ENCODE measurements at places on chromosomes 16 and 17.

GRCh38 chr16:22961206-22961605 lies 147.2 kb downstream of the HS3ST2 start:
- DNase-seq = no peak

DNA sequence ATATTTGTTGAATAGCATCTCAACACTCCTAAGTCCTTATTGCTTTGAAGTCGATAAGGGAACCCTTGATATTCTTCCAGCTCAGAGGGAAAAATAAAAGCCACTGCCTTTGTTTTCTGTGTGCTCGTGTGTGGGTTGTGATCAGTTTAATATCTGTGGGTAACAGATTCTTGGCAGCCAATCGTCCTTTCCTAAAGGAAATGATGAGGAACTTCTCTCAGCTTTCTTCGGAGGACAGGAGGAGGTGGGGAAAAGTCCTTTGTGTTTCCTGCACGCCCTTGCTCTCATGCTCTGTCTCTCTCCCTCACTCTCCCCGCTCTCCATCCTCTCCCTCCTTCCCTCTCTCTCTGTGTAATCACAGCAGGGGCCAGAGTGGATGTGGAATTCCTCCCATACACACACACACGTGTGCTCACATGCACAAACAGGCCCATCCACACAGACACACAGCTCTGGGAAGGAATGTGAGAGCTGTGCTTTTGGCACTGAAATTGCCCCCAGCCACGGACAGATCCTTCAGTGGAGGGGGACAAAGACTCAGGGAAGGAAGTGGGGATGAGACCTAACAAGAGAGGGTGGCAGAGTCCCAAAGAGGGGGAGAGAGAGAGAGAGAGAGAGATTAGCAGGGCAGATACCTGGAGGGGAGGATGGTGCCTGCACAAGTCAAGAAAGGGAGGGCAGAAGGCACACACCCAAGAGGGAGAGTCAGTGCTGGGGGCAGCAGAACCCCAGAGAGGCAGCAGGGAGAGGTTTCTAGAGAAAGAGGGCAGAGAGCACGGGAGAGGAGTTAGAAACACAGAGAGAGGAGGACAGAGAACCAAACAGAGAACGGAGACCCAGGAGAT lies 83.5 kb upstream of the PLCG2 start:
- DNase-seq = no peak

GRCh38 chr16:13811834-13812233 lies 108.1 kb upstream of the ERCC4 start:
- DNase-seq = no peak

- DNase-seq = no peak
These were observed 111.8 kb downstream of the NTN1 start for GRCh38 chr17:9132944-9133610.

DNA sequence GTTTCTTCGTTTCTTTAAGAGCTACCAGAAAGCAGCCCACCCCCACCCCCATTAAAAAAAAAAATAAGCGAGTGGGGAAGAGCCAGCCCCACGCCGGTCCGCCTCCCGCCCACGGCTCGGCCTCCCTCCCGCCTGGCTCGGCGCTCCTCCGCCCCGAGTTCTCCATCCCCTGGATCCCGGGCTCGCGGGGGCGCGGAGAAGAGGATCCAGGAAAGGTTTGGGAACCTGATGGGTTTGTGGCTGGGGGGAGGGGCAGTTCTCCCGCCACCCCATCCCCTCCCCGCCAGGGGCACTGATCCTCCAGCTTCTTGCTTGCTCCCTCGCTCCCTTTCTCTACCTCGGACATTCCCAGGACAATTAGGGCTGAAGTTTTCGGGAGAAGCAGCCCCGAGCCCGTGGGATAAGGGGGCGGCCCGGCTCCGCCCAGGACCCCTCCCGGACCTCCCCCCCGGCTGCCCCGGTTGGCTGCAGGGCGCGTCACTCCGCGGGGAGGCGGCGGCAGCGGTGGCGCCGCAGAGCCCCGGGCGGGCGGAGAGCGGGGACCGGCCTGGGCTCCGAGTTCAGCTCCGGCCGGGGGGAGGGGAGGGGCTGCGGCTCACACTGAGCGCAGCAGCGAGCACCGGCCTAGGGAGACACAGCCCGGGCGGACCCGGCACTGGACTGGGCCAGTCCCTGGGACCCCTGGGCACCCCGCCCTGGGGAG lies 1.0 kb upstream of the SALL1 start:
- DNase-seq = no peak

DNA sequence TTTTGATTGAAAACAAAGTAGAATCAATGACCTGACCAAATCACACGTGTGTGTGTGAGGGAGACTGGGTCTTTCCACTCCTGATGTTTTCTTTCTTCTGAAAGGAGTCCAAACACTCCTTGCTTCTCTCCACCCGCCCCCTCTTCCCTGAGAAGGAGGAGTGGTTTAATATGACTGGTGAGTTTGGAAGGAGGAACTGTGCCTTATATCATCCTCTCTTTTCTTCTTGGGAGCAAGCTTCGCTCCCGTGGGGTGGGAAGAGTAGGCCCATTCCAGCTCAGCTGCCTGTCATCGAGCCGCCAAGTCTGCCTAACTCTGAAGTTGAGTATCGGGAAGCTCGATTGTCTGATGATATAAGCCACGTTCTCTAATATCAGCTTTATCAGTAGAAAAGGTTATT lies 96.5 kb downstream of the YPEL2 start:
- DNase-seq = no peak

DNA sequence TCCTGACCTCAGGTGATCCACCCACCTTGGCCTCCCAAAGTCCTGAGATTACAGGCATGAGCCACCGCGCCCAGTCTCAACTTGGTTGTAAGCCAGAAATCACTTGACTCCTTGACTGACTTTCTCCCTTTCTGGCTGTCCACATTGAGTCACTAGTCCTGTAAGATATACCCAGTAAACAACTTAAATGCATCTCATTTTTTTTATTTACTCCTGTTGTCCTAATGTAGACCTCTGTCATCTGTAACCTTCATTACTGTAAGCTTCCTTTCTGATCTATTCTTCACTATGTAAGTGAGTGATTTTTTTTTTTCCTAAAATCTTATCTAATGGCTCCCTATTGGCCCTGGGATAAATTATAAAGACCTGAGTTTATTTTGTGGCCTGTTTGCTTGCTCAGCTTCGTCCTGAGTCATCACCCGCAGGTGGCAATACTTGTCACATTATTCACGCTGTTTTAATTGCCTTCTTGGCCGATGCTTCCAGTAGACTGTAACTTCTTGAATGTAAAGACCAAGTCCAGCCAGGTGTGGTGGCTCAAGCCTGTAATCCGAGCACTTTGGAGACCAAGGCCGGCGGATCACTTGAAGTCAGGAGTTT lies 41.0 kb downstream of the PAFAH1B1 start:
- DNase-seq = no peak

GRCh38 chr17:50681263-50682200 lies 26.2 kb downstream of the ANKRD40 start:
- DNase-seq = no peak

DNA sequence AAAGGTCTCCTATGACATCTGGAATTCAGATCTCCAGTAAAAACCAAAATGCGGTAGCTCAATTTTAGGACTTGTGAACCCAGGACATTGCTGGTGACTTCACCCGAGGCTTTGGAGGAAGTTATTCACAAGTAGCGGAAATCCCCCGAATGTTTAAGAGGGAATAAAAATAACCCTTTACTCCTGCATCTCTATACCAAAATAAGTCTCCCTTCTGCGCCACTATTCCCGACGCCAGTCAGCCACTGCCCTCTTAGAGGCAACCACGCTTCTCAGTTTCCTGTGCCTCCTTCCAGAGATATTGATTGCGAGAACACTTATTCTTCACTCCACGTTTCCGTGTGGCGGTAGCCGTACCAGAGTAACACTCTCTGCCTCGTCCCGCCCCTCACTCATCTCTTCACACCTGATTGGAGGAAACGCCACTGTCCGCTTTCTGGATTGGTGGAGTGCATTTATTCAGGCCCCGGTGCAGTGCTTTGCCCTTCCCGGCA lies 27.4 kb downstream of the EMP2 start:
- peak; percentile 19 for DNase-seq

GRCh38 chr17:56222255-56222654 lies 69.0 kb downstream of the ANKFN1 start:
- DNase-seq = no peak

GRCh38 chr17:47223007-47223406 lies 13.9 kb downstream of the MYL4 start:
- DNase-seq = no peak

GRCh38 chr16:22397464-22397863 lies 23.0 kb upstream of the CDR2 start:
- no peak for DNase-seq

- no peak for DNase-seq
These were observed 53.1 kb upstream of the ATP2A3 start for GRCh38 chr17:4017377-4017776.

DNA sequence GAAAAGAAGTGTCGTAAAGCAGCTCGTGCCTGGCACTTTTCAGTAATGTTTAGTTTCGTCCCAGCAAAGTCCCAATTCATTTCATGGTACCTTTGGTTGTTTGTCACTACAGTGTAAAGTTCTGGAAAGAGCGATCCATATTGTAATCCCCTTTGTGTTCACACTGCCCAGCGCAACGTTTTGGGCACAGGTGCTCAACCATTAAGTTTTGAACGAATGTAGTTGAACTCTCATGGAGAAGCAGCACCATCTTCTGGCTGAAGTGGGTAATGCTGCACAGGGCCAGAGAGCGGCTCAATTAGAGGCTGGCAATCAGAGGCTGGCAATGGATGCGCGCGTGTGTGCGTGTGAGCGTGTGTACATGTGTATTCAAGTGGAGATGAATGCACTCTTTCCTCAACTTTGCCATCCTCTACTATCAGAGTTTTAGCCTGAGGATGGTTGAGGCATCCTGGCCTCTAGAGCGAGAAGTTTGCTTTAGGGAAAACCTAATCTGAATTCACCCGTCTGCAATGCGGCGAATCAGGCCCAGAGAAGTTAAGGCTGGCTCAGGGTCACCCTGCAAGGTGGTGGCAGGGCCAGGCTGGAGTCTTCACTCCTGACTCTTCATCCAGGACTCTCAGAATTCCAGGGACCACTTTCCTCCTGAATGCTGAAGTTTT lies 29.9 kb downstream of the DYNLL2 start:
- DNase-seq = peak; percentile 79

DNA sequence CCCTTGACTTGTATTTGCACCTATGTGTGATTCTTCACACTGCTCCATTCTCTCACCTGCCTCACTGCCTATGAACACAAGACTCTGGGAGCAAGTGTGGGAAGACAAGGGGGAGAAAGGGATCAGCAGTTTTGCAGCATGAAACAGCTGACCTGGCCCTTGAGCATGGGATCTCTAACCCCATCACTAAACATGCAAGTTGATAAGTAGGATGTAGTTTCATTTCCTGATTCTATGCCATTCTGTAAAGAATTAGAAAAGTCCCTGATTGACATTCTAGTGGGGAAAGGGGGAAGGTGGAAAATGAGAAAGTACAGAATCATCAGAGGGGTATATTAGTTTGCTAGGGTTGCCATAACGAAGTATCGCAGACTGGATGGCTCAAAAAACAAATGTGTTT lies 25.3 kb upstream of the MYOCD start:
- no peak for DNase-seq

- DNase-seq = no peak
These were observed 6.2 kb downstream of the SLC9A5 start for GRCh38 chr16:67254801-67255552.

DNA sequence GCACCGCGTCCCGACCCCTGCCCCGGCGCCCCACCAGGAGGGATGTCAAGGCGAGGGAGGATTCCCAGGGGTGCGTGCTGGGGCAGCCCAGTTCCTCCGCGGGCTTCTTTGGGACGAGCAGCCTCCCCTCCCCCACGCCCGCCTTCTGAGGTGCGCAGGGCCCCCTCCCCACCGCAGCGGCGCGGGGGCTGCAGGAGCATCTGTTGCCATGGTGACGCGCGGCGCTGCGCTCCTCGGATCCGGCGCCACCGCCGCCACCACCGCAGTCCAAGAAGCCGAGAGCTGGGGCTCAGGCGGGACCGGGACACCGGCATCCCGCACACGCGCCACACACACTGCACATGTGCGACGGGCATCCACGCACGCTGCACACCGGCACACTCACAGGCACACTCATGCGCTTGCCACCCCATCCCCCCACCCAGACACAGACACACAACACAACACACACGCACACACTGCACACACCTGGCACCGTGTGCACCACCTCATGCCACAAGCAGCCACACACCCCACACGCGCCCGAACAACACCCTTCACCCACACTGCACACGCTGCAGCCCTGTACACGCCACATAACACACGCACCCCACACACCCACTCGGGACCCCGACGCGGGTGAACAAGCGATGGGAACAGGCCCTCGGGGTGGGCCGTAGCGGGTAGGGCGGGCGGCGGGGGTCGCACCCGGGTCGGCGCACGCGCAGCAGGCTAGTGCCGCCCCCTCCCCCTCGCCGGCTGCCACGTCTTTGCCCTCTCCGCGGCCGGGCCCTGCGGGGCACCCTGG lies 17.0 kb downstream of the ENPP7 start:
- DNase-seq = no peak

DNA sequence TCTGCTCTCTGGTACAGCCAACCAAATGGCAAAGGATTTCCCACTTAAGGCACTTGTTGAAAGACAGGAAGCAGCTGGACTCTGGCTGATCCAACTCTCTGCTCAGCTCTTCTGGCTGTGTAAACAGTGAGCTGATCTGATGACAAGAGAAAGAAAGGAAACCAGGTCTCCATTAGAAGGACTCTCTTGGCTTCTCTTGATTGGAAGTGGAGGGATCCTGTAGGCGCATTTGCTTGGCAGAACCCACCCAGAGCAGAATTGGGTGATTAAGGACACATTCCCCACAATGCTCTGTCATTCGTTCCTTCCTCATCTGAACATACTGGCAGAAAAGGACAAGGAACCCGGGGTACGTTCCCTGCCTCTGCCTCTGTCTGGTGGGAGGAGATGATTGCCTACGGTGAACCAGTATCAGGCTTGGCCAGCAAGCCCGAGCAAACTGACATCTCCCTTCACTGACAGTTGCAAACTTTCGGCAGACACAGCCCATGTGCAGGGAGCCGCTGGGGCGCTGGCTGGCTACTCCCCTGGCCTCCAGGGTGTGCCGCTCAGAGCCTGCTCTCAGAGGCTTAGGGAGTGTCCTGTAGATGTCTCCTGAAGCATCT lies 29.1 kb downstream of the LDHD start:
- no peak for DNase-seq

- DNase-seq = no peak
These were observed 998 bp upstream of the SRSF1 start for GRCh38 chr17:58007781-58008706.

- peak; percentile 71 for DNase-seq
These were observed 53.1 kb downstream of the CFDP1 start for GRCh38 chr16:75379911-75380847.

GRCh38 chr16:83248735-83249463 lies 558.9 kb upstream of the HSBP1 start:
- DNase-seq = no peak

DNA sequence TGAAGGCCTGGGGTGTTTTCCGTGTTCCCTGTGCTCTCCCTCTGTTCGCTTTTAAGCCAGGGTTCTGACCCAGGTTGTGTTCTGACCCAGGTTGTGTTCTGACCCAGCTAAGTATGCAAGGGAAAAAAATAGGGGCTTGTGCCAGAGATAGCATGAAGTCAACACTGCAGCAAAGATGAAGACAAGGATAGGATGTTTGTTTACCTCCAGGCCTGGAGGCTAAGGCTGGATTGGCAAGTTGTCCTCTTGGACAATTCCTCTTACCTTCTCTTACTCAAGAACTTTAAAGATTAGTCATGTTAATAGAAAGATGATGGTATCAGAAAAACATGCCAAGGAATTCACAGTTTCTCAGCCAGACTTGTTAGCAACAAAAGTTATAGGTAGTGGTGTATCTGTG lies 19.4 kb downstream of the LYRM9 start:
- DNase-seq = no peak

GRCh38 chr16:57277586-57277985 lies 6.9 kb downstream of the PLLP start:
- peak; percentile 87 for DNase-seq

Measured in CD4-positive, alpha-beta memory T cell (primary cell).